ENCODE measurements at places on chromosomes 12 and 14.

DNA sequence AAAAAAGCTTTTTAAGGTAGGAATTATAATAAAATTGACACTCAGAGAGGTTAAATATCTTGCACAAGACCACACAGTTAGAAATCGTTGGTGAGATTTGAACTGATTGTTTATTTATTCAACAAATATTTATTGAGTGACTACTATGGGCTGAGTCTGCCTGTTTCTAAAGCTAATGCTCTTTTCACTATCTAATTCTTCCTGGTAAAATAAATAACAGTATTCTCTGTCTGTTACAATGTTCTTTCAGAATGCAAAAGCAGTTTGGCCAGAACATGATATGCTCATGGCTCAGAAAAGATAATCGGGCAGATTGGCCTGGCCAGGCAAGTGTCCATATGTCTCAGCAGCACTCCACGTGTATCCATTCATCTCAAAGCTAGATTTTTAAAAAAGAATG lies 82.0 kb downstream of the BTG1 start:
- DNase-seq = no peak

GRCh38 chr14:90613453-90613852 lies 202.8 kb downstream of the TTC7B start:
- no peak for DNase-seq

DNA sequence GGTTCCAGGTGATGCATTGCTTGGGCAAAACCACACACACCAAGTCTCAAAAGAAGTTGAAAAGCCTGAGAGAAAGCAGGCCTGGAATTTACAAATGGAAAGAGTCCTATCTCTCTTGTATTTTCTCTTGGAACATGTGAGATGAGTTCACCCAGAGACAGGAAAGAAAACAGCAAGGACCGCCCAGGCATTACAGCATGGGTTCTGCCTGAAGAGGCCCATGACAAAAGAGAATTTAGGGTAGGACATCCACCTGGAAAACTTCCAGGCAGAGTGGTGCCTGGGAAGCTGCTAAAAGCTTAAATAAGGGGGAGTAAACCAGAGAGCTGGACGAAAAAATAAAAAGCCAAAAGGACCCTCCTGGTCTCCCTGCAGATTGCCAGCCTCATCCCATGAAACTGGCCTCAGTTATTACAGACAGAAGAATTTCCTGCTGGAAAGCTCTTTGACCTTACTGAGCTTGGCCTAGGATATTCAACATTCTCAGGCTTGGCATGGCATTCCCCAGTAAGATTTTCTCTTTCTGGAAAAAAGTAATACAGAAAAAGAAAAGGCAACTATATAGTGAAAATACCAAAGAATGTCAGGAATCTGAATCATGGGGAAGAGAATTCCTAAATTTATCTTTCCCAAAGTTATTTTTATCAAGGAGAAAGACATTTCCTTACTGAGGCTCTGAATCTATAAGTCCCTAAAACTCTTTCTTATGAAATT lies 121.3 kb upstream of the NUDT4 start:
- no peak for DNase-seq

- DNase-seq = no peak
Measured at GRCh38 chr12:92035477-92035876, 110.2 kb downstream of the BTG1 start.

GRCh38 chr14:66085224-66085623 lies 400.9 kb upstream of the CCDC196 start:
- no peak for DNase-seq

DNA sequence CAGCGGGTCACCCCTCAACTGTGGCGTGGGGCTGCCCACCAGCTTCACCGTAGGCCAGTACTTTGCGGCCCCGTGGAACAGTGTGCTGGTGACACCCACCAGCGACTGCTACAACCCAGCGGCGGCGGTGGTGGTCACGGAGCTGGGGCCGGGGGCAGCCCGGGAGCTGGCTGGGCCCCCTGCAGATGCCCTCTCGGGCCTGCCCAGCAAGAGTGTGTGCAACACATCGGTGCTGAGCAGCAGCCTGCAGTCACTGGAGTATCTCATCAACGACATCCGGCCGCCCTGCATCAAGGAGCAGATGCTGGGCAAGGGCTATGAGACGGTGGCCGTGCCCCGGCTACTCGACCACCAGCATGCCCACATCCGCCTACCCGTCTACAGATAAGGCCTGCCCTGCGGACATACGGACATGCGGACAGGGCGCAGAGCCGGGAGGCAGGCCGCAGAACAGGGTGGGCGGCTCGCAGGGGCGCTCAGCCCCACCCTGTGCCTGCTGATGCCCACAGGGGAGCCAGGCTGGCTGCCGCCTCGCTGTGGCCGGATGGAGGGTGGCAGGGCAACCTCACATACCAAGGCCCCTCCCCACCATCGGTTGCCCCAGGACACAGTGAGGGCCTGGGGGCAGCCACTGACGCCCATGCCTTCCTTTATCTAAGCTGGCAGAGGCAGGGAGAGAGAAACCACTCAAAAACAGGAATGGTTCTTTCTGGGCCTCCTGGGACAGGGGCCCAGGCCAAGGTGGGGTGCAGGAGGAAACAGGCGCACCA lies 55.5 kb downstream of the FAM222A start:
- DNase-seq = no peak

GRCh38 chr12:70989232-70989631 lies 68.7 kb upstream of the PTPRR start:
- no peak for DNase-seq

DNA sequence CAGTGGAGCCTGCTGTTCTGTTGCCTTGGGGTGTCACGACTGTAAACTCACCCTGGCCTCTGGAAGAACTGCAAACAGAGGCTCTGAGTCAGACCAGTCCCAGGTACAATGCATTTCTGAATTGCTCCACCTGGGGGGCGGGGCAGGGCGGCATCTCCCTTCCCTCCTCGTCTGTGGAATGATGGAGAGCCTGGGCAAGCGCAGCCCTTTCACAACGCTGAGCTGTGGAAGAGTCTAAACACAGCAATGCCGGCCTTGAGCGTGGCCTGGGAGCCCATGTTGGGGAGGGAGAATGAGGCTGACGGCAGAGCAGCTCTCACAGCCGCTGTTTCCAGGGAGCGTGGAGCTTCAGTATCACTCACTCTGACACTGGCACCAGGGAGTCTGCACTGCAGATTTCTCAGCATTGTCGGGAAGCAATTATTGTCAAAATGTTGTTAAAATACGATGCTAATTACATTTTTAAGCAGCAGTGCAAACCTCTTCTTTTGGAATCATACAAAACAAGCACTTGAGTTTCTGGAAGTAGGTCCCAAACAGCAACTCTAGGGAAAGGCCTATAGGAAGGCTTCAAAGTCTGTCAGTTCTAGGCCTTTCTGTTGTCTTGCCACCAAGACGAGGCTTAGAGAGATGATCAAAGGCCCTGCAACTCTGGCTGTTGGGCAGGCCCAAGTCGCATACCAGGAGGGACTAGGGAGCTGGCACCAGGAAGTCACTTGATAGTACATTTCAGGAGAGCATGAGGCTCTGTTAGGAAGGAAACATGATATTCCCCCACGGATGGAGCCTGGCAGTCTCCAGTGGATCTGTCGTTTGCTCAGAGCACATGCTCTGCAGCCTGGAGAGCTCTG lies 244.0 kb upstream of the FKBP4 start:
- DNase-seq = no peak

DNA sequence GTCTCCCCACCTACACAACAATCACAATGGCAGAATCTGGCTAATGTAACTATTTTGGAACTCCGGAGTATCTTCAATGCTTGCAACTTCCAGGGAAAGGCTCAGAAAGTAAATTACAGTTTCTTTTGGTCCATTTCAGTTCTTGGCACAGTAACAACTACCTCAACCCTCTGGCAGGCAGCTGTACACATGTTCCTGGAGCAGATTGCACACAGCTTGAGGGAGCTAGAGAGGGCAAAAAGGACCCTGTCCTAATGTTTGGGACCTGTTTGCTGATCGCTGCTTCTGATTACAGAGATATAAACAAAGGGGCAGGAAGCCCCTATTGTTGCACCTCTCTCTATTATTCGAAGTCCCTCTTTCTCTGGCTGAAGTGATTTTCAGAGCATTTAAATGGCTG lies 35.2 kb upstream of the SLC38A1 start:
- no peak for DNase-seq

DNA sequence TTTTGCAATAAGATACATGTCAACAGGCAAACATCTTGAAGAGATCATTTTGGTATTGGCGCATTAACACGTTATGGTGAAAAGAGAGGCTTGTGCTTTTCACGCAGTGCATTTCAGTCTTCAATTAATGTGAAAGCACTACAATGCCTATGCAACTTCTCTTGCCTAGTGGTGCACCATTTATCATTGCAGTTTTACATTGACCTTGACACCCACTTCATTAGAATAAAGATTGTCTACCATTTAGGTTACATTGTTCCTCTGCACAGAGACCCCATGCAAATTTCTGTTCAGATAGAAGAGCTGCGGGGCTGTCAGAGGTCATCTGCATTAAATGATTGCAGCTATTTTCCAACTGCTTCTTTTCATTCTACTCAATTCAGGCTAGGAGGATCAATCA lies 212.2 kb upstream of the NPAS3 start:
- DNase-seq = no peak

- DNase-seq = peak; percentile 93
Measured at GRCh38 chr12:20212658-20213555, 155.4 kb upstream of the PDE3A start.

GRCh38 chr12:26195250-26195640 lies at the start of gene SSPN:
Gene SSPN, plus strand, starts transcription at chr12:26195573. Its CDS starts 100 bp downstream, at chr12:26195673.
- DNase-seq = no peak

- DNase-seq = peak; percentile 21
Measured at GRCh38 chr12:75908961-75909605, 122.5 kb downstream of the PHLDA1 start.

DNA sequence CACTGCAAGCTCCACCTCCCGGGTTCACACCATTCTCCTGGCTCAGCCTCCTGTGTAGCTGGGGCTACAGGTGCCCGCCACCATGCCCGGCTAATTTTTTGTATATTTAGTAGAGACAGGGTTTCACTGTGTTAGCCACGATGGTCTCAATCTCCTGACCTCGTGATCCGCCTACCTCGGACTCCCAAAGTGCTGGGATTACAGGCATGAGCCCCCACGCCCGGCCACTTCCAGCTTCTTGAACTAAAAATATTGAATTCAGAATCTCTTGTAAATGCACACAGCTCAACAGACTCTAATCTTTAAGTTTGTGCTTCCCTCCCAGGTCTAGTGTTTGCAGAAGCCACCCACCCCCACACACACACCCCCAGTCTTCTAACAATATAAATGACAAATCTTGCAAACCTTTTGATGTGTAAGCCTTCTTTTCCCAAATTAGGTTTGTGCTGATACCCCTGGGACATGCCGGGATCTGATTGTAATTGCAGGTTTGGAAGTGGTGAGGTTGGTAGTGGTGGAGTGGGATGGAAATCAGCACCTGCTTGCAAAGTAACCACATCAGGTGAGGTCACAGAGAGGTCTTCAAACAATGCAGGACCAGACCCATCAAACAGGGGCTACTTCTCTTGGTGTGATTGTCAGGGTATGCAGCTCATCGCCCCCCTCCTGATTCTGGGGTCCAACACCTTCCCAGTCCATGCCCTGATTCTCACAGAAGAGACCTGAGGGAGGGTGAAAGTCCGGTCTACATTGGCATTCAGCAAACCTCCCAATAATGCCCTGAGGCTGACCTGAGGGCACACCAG lies 51.4 kb upstream of the GPR132 start:
- DNase-seq = no peak

Data from A172 (cell line).